ENCODE measurements at places on chromosomes 5 and 9.

DNA sequence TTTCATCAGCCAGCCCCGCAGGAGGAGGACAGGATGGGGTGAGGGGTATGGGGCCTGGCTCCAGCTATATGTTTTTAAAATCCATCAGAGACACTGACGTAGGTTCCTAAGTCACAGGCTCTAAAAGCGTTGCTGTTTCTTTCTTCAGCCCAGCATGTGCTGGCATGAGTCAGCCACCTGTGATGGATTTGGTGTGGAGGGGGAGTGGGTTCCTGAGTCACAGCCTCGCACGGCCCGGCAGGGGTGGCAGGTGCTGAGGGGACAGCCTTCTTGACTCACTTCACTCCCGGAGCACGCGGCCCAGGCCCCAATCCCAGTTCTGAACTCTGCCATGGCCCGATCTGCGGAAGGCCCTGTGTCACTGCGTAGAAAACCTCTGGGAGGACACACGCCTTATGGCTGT is 38.8 kb upstream of the RPL26L1 start:
- DNase-seq: no peak

- DNase-seq: no peak
Measured at GRCh38 chr5:173746047-173746646, 129.7 kb upstream of the BOD1 start.

DNA sequence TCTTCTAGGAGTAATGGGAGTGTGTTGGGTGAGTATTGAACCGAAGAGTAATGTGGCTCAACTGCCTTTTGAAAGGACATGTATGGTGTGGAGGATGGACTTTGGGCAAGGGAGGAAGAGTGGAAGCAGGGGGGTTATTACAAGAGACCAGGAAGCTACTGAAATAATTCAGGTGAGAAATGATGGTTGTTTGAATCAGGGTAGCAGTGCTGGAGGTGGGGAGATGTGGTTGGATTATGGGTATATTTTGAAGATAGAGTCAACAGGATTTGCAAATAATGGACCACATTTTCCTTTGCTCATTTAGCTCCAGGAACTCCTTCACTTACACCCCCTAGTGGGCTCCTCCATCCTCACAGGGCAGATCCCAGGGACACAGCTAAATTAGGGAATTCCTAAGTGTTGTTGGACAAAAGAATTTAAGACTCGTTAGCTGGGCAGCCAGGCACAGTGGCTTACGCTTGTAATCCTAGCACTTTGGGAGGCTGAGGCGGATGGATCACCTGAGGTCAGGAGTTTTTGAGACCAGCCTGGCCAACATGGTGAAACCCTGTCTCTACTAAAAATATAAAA is 1.2 kb upstream of the SLC4A9 start:
- no peak for DNase-seq

- DNase-seq: no peak
Measured at GRCh38 chr9:137589441-137590122, 730 bp downstream of the ZMYND19 start.

DNA sequence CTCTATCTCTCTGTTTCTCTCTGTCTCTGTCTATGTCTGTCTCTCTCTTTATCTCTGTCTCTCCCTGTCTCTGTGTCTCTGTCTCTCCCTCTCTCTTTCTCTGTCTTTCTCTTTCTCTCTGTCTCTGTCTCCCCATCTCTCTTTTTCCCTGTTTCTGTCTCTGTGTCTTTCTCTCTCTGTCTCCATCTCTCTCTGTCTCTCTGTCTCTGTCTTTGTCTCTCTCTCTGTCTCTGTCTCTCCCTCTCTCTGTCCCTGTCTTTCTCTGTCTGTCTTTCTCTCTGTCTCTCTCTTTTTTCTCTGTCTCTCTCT is 2.1 kb upstream of the SLC6A19 start:
- no peak for DNase-seq

DNA sequence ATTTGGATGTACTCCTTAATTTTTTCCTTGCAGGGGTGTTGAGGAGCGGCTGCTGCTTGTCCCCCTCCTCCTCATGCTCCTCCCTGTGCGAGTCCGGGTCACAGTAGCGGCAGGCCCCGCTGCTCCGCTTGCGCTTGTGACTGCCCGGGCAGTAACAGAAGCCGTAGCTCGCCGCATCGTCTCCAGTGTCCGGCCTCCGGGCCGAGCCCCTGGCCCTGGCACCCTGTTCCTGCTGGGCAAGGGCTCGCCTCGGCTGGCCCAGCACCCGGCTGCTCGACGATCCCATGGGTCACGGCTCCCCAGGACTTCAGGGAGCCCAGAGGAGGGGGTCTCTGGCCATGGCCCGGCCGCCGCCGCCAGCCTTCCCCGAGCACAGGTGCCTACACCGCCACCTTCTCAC is at the start of gene GMCL2:
GMCL2 (minus strand) TSS at position 358 of the 400 bp plus-strand sequence; CDS start at position 286, 72 bp downstream.
- no peak for DNase-seq

DNA sequence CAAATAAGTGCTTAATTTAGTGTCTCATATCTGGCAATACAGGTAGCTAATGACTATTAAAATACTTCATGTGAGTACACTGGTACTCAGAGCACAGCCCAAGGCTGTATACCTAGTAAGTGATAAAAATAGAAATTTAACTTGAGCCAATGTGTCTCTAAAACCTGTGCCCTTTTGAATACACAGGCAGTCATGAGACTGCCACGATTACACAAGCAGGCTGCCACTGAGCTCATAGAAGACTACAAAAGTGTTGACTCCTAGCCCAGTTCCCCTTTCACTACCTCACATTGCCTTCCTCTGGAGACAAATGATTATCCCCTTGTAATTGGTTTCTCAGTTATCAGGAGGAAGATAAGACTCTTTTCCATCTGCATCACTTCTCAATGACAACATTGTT is 66.3 kb upstream of the PAPPA start:
- DNase-seq: no peak

GRCh38 chr5:118968925-118969375 is 19.4 kb downstream of the DTWD2 start:
- DNase-seq: no peak

GRCh38 chr5:157212307-157212706 is 31.7 kb downstream of the ITK start:
- DNase-seq: no peak

DNA sequence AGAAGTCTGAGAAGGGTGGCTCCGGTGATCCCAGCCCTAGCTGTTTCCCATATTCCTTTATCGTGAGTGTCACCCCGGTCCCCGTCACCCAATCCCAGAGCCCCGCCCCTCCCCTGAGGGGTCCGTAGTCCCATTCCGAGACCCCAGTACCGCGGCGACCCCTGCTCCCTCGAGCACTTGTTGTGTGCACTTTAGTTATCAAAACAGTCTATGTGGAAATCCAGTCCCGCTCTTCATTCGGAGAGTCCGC is 223 bp downstream of the LRSAM1 start:
- DNase-seq: no peak

DNA sequence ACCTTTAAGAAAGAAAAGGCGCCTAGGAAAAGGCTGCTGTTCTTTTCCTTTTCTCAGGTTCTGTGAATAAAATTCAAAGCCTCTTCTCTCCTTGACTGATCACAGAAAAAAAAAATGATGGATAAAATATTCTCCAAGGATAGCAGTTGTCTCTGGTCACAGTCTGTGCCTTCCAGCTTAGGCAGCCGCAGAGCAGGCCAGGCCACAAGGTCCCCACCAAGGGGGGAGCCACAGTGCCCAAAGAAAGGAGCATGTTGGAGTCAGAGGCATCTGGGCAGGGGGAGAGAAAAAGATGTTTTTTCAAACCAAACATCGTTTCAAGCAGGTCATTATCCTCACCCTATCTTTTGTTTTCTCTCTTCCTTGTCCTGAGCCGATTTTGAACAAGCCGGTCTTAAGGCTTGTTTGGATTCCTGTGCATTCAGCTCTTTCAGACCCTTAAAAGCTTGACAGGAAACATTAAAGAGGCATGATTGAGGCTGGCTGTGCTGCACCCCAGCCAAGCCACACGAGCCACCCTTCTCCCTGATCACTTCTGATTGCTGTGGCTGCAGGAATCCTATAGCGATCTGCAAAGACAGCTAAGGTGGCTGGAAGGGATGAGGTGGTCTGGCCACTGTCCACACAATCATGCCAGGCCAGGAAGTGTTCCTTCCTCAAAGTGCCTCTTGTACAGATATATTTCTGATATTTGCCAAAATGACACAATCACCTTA is 284.6 kb upstream of the TLE4 start:
- no peak for DNase-seq

DNA sequence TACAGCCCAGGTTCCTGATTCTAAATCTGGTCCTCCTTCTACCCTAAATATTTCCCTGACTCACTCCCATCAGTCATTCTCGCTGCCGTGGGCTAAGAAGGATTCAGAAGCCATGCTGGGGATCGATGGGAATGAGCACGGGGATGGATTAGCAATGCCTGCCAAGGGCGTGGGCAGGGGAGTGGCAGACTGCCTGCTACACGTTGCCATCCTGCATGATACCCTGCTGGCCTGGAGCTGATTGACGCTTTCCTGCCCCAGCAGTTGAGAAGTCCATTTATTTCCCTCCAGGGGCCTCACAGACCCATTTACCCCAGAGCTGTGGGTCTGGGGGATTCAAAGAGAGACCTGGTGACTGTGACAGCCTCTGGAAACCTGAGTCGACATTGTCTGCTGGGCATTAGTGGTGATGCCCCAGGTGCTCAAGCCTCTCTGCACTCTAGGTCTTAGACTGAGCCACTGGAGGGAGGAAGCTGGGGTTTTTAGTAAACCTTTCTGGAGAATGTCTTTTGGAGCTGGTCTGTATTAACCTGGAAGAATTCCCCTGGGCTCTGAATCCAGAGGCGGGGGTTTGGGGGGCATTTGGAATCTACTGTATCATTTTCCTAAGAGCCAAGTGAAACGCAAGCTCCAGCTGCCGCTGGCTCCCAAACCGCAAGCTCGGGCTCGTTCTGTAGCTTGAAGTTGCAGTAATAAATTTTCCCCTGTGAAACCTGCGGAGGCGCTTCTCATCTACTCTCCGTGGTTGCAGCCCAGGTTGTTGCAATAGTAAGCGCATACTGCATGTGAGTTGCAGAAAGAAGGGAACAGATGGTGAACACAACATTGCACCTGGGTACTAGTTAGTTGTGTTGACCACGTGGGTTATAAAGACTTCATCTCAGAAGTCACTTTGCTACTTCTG is 76.3 kb upstream of the RAPGEF1 start:
- DNase-seq: no peak

- no peak for DNase-seq
Measured at GRCh38 chr9:16709924-16710323, 160.5 kb downstream of the BNC2 start.

DNA sequence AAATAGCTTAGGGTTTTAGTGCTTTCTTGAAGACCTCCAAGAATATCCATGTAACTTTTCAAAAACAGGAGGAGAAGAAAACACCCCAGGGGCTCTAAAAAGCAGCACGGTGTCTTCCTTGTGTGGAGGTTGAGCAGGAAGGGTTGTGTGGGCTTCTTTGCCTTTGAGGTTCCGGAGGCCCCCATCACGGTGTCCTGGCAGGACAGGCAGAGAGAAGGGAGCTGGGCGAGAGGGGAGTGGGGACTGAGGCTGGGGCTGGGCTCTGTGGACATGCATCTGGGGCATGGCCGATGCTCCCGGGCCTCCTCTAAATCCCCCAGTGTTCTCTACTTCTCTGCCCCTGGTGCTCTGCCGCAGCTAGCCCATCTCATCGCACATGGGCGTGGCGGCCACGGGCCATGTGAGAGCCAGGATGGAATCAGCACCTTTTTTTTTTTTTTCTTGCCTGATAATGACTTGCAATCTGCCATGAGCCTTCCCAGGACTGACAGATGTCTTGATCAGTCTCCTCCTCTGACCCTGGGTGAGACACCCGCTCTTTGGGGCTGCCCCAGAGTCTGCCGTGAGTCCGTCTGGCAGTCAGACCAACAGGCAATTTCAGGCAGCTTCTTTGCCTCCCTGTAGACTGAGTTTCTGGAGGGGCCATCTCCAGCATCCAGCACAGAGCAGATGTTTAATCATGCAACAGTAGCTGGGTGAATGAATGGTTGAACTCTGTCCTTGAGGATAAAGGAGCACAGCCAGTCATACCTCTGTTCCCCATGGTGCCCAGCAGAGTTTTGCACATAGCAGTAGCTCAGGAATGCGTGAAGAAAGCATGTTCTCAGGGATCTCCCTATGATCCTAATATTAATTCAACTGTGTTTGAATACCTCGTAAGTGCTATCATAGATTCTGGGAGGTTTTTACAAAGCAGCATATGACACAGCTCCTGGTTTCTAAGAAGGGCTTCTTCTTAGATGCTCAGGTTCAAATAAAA is 12.1 kb downstream of the CXCL14 start:
- no peak for DNase-seq

DNA sequence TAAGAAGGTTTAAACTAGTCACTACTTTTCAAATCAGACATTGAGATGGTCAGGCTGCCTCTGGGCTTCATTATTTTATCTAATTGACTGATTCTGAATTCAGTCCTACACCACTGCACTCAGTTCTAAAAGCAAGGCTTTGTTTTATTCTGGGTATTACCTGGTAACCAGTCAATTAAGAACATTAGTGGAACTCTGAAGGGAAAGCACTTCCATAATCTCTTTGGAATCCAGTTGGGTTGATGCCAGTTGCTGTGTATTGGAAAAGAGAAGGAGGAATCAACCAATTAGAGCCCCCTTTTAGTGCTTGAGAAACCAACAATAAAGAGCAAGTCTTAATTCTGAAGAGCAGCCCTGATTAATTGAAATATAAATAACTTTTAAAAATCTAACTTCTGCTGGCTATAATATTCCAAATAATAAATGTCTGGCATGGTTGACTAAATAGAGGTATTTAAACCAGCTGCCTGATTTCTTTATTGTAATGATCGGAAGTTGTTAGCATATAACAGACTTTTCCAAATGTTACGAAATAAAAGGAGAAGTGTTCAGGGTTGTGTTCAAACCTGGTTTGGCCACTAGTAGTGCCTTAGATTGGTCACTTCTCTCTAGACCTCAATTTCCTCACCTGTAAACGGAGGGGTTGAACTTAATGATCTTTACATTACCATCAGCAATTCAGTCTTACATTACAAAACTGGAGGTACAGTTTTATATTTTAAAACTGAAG is 32.0 kb downstream of the CPEB4 start:
- DNase-seq: no peak

DNA sequence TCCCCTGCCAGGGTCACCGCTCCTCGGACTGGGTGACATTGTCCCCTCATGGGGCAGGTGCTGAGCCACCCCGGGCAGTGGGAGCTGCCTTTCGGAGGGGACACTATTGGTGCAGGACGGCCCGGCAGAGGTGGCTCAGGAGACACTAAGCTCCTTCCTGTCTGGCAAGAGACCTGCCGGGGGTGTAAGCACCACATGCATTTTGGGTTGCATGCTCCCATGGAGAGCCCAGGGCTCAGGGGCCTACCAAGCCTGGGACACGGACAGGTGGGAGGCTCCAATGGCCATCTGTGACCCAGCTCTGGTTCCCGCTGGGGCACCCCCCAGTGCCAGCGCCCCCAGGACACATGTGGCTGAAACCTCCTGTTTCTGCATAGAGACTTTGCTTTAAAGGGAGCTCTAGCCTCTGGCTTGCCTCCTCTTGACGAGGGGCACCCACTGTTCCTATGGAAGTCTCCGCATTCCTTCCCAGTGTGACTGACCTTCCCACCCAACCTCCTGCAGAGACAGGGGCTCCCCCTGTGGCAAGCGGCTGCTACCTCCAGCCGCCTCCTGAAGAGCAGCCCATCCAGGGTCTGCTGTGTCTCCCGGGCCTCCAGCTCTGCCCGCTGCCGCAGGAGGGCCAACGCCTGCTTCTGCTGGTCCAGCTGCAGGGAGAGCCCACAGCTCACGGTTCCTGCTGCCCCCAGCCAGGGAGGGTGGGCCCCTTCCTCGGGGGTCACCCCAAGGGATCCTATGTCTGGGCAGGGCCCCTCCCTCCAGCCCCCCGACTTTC is 28.1 kb downstream of the CCDC187 start:
- DNase-seq: no peak

- DNase-seq: no peak
Measured at GRCh38 chr5:157740229-157740610, 3.3 kb upstream of the LSM11 start.

Measured in activated T-cell treated with anti-CD3 and anti-CD28 coated beads for 4 hours (primary cell).